ENCODE measurements at places on chromosomes 3 and 15.
A peak's percentile ranks its signal among the peaks of the same experiment; 100 is the strongest.

- no peak for DNase-seq
These were observed 257.9 kb downstream of the NTRK3 start for GRCh38 chr15:87998630-87999029.

DNA sequence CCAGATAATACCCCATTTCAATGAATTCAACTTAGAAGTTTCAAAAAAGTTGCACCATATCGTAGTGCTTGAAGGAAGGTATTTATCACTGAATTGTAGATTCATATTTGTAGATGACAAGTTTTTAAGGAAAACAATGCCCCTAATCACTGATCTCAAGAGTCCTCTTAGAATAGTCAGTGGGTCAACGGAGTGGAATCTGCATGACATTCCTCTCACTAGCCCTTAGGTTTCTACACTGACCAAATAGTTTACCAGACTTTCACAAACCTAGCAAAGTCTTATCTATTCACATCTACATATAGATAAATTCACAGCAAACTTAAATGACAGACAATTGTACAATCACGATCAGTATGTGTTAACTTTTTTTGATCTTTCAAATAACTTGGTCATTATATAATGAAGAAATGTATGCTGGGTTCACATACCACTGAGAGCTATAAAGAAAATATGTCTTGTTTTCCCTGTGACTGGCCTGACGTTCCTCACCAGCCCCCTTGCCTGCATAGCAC, 35.7 kb upstream of the PHLDB2 start:
- no peak for DNase-seq

DNA sequence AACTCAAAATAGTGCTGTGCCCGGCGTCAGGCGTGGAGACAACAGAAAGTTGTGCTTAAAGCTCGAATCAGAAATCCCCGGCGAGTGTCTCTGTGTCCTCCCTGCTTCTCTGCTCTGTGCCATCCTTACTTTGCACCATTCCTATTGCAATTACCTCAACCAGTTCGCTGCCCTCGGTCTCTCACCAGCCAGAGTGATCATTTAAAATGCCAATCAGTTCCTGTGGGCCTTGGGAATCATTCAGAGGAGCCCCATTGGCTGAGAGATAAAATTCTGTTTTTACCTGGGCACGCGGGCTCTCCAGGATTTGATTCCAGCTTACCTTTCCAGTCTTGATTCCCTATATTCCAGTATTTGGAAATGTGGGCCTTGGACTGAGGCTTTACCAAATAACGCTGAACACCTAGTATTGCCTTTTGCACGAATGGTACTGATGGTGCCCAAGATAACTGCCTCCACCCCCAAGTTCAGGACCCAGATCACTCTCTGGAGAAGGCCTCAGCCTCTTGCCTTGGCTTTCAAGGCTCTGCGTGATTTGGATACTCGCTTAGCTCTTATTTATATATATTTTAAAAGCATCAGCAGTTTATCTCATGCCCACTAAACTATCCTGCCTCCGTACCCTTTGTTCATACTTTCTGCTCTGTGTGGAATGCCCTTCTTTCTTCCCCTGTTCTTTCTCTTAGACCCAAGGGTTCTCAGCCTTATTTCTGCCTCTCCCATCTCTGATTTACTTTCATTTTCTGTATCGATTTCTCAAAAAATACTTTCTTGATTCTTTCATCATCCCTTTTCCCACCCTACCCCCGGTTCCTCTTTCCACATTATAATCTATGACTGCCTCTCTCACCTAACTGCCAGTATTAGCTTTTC, 863 bp downstream of the PSMA4 start:
- DNase-seq = no peak

GRCh38 chr3:68239542-68239941, 585.1 kb upstream of the SUCLG2 start:
- DNase-seq = no peak

DNA sequence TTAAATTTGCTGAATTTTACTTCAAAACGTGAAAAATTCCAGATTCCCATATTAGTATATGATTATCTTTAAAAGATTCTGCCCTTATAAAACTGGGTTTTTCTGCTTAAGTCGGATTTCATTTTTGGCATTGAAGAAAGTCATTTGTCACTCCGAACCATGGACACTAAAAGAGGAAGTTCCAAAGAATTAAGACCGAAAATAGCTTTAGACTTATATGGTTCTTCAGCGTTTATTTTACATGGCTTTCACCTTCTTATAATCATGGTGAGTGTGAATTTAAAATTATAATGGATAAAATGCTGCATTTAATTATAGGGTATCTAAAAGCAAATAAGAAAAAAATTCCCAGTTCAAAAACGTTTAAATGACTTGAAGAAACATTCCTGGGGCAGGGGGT, 1.0 kb downstream of the C3orf38 start:
- DNase-seq = no peak

DNA sequence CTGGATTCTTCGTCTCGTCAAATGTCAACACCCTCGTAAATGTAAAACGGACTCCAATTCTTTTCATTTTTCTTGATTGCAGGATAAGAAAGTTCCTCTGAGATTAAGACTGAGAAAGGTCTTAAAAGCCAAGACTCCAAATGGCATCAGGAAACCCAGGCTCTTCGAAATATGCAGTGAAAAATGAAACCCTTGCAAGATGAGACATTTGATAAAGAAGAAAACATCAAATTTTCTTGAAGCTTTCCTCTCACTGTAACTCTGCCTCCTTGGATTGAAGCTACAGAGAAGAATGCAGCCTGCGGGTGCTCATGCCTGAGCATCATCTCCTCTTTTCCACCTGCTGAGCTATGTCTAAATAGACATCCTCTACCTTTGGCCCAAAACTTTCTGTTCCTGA, 342.4 kb upstream of the THBS1 start:
- no peak for DNase-seq

- DNase-seq = no peak
These were observed 59.5 kb downstream of the MINDY2 start for GRCh38 chr15:58830556-58830955.

DNA sequence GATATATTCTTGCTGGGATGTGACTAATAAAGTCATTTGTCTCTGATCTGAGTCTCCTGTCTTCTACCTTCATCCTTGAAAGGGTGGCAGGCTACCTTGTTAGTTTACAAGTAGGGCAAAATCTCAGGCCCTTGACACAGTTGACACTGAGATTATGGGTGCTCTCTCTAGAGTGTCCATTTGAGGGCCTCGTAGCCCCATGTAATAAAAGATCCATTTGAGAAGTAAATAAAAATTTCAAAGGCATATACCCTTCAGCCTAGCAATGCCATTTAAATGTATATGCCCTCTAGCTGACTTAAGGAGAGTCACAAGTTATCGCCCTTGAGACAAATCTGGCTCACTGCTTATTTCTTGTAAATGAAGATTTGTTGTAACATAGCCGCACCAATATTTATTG, 98.6 kb downstream of the TCF12 start:
- DNase-seq = no peak

DNA sequence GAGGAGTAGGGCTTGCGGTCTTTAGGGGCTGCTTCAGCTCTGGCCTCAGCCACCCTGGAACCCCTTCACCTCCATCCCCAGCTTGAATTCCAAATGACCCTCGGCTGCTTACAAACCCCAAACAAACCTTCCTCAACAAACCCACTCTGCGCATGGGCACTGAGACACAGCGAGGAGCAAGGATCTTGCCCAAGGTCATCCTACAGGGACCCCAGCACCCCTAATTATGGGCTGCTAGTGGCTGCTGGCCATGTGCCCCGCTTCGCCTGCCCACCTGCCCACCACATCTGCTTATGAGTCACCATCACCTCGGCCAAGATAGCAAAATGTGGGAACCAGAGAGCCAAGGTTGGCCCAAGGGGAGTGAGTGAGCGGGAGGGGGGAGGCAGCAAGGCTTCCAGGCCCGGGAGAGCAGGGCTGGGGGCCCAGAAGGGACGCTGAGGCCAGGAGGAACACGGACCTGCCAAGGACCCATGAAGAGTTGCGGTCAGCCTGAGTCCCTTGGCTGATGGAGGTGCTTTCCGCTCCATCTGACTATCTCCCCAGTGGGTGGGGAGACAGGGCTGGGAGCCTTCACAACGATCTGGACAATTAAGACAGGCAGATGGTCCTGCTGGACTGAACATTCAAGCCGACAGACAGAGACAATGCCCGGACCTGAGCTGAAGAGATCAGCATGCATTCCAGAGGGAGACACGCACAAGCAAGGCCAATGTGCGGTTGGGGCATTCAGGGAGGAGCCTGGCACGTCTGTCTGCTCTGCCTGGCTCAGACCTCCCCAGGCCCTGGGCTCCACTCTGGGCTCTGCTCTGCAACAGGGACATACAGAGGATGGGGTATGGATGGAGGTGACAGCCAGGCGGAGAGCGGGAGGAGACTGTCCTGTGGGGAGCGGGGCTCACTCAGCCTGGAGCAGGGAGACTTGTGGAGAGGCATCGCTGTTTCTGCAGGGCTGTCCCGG, 10.8 kb upstream of the GRIP2 start:
- no peak for DNase-seq

DNA sequence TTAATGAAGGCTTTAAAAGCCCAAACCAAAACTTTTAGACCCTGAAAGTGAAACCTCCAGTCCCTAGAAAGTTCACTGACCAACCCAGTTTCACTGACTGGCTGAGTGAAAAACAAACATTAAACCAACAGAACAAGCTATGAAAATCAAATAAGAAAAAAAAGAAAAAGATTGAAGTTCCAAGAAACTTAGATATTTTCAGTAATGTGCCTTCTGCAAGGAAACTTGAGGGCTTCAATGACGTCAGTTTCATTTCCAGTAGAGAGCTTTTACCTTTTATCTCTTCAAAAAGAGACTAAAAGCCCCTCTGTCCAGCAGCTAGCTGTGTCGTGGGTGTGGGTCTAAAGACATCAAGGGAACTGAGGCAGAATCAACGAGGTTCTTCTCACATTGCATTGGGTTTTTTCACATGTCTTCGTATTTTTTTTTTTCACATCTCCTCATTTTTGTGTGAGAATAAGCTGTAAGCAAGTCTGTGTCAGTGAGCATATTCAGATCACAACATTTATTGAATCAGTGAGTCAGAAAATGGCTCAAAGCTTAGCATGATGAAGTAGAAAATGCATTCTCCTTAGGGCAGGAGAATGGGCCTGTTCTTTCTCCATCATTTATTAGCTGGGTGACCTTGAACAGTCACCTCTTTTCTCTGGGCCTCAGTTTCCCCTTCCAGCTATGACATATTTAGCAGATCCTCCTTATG, 54.8 kb upstream of the BCL6 start:
- DNase-seq = no peak

- DNase-seq = no peak
These were observed 49.3 kb downstream of the CPEB1 start for GRCh38 chr15:82597815-82598214.

GRCh38 chr3:58092521-58092920, 84.3 kb downstream of the FLNB start:
- no peak for DNase-seq

GRCh38 chr3:116148881-116149851, 296.1 kb downstream of the LSAMP start:
- no peak for DNase-seq

DNA sequence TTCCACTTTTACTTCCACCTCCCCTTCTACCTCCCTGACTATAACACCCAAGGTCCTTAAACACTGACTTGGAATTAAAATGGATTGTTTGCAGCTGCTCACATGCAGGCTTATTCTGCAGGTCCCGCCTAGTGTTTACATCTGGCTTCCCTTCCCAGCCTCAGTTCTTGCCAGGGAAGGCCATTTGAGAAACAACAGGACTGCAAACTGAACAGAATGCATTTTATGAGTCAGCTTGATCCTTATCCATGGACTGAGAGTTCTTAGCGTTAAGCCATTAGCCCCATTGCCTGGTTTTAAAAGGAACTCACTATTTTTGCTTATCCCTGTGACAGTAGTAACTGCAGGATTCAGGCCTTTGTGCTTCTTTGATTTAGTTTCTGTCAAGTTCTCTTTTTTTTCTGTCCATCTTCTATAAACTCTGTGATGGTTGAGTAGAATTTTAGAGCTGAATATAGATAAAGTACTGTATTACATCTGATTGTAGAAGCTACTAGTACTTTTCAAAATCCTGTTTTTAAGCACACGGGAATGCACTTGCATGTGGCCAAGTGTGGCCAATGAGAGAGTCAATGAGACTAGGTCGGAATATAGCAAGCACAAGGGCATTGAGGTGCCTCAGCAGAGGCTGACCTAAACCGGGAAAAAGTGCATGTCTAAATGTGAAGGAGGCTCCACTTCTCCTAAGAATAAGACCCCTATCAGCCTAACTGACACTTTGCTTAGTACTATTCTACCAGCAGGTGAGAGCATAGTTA, 106.4 kb downstream of the TUSC7 start:
- DNase-seq = no peak

- no peak for DNase-seq
These were observed 73.0 kb downstream of the FAM43A start for GRCh38 chr3:194758716-194759115.

- DNase-seq = no peak
These were observed 26.3 kb downstream of the NGRN start for GRCh38 chr15:90291679-90292356.

- no peak for DNase-seq
These were observed 238.5 kb upstream of the LRRN1 start for GRCh38 chr3:3560591-3561311.

- no peak for DNase-seq
These were observed 331.4 kb upstream of the CCDC54 start for GRCh38 chr3:107045791-107046190.

GRCh38 chr15:25710184-25710583, 152.9 kb downstream of the ATP10A start:
- DNase-seq = peak; percentile 16

DNA sequence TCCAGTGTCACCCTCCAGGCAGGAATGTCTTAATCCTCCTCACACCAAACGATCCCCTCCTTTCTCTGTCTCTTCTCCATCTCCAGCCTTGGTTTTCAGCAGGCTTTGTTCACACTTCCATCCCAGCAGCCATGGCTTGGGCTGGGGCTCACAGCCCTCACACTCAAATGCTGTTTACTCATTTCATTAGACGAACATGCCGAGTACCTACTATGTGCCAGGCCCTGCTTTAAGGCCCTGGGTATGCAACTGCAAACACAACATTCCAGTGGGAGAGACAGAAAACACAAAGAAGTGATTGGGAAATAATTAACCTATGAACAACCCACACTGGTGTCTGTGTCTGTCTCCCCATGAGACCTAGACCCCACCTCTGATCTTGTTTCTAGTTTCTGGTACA, 43.9 kb downstream of the LYZL4 start:
- no peak for DNase-seq

- no peak for DNase-seq
These were observed 43.9 kb downstream of the DTWD1 start for GRCh38 chr15:49664716-49665115.

DNA sequence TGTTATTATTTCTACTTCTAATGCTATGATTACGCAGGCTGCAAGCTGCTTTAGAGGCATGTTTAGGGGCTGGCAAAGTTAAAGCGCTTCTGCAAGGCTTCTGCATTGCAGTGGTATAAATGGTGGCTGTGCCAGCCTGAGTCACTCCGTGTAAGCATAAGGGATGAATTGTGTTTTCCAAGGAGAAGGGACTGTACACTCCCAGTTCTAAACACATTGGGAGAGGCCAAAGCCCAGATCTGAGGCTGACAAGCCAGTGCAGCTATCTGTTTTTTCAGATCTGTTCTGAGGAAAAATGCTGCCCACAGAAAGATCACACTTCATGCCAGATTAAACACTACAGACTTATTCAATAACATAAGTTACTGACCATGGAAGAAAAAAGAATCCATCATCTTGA, 83.8 kb downstream of the PRICKLE2 start:
- DNase-seq = no peak

- DNase-seq = no peak
These were observed 102.6 kb downstream of the SPATA16 start for GRCh38 chr3:173038484-173038871.
